ENCODE measurements at places on chromosomes 12 and 14.

GRCh38 chr12:52442600-52443061 is 8.5 kb upstream of the KRT75 start:
- DNase-seq, result no peak

- no peak for DNase-seq
Observed at GRCh38 chr12:5026342-5026938, 17.2 kb upstream of the KCNA5 start.

- peak; percentile 25 for DNase-seq
Observed at GRCh38 chr12:15033641-15034040, 60.8 kb downstream of the PDE6H start.

DNA sequence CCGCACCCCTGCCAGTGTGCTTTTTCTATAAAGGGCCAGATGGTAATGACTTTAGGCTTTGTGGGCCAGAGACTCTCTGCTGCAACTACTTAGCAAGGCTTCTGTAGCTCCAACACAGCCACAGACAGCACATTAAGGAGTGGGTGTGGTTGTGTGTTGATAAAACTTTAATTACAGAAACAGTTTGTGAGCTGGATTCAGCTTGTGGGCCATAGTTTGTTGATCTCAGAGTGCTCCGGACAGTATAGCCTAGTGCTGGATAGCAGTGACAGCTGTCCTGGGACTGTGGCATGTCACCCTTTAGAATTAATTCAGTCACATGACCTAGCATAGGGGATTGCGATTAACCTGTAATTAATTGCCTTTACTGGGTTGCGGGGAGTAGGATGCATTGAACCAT is 109.7 kb downstream of the ZNF664 start:
- no peak for DNase-seq

DNA sequence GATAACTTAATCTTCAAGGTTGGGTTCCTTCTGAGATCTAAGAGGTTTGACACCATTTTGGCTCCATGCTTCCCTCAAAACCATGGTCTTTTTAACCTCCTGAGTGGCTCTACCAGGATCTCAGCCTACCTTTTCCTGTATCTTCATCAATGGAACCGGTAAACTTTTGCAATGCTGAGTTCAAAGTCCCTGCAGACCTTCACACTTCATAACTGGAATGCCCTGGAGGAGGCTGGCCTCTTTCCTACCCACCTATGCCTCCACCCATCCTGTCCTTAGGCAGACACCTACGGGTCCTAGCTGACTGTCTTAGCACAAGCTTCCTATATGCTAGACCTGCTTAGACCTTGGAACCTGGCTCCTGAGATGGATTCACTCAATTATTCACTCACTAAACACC is 89.5 kb upstream of the EEA1 start:
- DNase-seq, result no peak

DNA sequence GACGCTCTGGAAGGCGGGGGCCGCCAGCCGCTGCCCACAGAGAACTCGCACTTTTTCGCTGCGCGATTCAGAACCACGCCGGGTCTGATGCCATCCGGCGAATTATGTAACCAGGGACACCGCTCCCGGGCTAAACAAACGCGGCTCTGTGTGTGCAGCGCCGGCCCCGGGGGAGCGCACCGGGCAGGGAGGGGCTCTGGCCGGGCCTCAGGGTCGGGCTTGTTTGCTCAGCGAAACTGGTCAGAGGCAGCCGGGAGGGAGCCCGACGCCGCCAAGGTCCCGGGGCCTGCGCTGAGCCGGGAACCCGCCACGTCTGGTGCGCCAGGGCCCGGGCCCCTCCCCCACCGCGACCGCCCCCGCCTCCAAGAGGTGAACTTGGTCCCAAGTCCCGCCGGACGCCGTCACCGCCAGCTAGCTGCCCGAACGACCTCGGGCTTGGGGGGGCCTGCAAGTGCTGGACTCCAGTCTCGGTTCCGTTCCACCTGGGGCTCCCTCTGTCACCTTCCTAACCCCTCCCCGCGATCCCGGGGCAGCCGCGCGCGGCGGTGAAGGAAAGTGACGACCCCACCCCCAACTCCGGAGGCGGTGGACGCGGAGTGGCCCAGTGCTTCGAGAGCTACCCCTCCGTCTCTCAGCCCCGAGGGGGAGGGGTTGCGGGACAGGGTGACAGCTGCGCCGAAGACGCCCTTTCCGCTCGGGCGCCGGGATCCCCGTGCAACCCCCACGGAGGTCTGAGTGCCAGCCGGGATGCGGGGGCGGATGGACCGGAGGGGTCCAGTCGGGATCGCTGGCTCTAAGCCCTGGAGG is 848 bp downstream of the CTDSP2 start:
- peak; percentile 75 for DNase-seq

GRCh38 chr14:34012978-34013720 is 62.3 kb upstream of the EGLN3 start:
- DNase-seq, result no peak

DNA sequence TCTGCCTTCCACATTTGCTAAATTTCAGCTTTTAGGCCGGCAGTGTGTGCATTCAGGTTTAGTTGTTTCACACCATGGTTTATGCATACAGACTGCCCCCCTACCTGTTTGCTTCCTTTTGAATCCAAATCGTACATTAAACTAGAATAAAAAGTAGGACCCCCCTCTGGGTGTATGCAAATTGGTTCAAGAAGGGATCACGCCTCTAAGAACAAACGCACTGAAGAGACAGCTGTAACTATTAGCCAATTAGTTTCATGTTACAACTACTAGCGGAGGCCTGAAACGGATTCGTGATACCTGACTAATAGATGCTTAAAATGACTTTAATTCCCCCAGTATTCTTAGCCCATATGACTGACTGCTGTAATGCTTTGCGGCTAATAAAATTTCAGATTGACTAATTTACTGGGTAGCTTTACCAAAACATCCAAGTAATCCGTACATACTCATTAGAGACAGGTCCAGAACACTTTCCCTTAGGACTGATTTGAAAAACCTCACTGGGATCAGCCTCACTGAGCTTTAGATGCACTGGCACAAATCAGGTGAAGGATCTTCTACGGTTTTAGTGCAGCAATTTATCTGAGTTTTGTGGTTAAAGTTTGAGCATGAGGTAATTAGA is 411.8 kb downstream of the NPAS3 start:
- DNase-seq, result no peak

DNA sequence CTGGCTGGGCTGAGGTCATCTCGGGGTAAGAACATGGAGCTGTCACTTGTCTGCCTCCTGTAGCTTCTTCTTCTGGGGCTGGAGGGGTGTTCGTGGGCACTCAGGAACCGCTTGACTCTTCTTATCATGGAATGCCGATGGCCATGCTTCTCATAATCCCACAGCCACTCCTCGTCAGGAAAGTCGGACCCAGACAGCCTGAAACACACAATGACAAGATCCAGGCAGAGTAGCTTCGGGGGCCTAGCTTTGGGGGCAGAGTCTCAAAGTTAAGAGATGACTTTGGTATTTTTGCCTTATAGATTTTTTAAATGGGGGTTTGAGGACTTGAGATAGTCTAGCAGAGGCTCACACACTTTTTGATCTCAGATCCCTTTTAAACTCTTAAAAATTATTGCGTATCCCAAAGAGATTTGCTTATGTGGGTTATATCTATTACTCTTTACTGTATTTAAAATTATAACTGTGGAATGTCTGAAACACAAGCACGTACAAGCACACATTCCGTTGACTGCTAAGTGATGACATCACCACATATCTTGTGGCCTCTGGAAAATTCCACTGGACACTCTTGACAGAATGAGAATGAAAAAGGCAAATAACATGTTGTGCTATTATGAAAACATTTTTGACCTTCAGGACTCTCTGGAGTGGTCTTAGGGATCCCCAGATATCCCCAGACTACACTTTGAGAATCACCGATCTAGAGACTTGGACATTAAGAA is 43.3 kb downstream of the BEST3 start:
- peak; percentile 63 for DNase-seq

DNA sequence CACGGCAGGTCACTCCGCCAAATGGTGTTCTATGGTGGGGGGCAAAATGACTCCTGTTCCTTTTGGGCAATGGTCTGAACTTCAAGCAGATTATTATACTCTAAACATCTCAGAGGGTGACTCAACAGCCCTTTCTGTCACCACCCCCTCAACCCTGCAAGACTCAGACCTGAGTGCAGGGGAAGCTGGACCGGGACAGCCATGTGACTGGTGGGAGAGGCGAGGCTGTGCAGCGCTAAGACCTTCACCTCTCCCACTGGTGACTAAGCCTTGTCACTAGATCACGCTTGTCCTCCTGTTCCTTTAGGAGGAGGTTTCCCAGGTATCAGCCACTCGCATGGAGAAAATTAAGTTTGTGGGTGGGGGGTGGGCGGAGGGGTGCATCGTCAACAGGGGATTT is 67.1 kb upstream of the CCND2 start:
- no peak for DNase-seq

DNA sequence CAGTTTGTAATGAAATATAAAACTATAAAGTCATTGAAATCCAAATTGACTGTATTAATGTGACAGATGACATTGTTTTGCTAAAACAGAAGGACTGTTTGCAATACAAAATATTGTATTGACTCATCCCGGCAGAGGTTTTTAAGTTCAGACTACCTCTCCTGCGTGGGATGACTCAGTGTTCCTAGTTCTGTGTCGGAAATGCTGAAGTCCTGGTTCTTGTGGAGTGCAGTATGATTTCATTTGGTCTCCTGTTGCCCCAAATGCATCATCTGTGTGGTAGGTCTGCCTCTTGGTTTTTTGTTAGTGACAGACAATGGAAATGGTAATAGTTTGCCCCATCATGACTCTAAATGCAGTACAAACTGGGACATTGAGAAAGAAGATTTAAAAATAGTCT is 27.8 kb downstream of the PELI2 start:
- DNase-seq, result no peak

- no peak for DNase-seq
Observed at GRCh38 chr12:49515266-49515665, 23.6 kb upstream of the KCNH3 start.
